ENCODE measurements at places on chromosomes 6 and 20.

DNA sequence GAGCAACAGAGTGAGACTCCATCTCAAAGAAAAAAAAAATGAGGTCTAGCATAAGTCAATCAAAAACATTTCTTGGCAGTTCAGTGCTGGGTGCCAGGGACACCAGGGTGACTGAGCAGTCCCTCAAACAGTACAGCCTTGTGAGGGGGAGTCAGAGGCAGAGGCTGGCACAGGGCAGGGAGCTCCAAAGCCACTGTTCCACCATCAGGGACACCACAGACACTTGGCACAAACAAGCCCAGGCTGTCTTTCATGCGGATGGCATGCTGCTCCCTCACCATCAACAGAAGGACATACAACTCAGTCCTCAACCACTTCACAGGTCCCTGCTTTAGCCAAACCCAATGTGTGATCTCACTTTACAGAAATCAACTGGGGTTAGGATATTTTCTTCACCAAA, 36.0 kb upstream of the GRM4 start:
- no peak for DNase-seq

- no peak for DNase-seq
These were observed 1.5 kb downstream of the BAK1 start for GRCh38 chr6:33578588-33579011.

GRCh38 chr20:30484749-30485070, 772.8 kb upstream of the DEFB115 start:
- DNase-seq: no peak

DNA sequence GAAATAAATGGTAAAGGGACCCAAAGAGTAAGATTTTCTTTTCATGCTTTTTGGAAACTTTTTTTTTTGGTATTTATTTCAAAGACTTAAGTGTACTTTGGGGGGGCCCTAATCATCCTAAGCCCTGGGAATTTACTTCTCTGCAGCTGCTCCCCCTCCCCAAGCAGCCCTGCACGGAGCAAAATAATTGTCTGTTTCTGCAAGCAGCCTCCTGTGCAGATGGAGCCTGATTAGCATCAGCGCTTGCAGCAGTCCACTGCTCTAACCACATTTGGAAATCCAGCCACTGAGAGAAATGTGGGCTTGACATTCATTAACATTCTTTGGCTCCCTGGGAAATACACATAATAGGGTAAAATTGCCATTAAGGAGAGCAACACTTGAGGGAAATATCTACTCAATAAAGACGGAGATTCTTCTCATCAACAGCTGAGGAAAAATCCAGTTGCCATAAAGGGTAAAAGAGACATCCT, 309.2 kb upstream of the MAP3K7 start:
- peak; percentile 16 for DNase-seq

GRCh38 chr6:100948381-100949133, 67.4 kb upstream of the ASCC3 start:
- no peak for DNase-seq

GRCh38 chr6:4975506-4975905, 28.3 kb downstream of the RPP40 start:
- DNase-seq: no peak

DNA sequence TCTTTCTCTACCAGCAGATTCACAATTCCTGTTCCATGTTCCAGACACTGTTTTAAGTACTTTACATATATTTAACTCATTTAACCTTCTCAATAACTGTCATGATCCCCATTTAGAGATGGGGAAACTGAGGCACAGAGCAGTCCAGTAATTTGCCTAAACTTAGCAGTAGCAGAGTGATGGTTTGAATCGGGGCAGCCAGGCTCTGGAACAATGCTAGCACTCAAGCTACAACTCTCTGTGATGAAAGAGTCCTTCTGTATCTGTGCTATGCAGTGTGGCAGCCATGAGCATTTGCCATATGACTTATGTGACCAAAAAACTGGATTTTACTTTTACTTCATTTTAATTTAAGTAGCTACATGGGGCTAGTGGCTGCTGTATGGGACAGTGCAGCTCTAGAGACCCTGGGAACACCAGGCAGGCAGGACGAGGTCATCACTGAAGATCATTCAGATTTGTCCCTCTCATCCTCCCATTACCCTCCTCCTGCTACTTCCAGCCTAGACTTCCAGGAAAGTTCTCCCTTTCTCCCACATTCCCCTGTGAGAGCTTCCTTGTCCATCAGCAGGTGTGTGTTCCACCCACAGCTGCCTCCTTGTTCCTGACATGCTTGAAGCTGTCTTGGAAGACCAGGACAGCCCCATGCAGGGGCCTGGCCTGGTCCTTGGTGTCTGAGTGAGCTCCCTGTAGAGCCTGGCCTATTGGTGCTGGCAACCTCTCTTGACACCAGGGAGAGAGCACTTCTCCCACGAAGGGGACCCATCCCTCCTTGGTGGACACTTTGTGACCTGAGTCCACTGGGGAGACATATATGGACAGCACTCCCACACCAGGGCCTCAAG, 157.0 kb downstream of the MRPL14 start:
- no peak for DNase-seq

GRCh38 chr20:42161228-42161829, 543.2 kb upstream of the CHD6 start:
- DNase-seq: no peak

- peak; percentile 1 for DNase-seq
These were observed 14.5 kb downstream of the COL9A3 start for GRCh38 chr20:62831361-62831788.

Measured in Daoy (cell line).